ENCODE measurements at places on chromosomes 1 and 21. TPM values are rescaled to one million over a fixed set of nuclear protein-coding genes. Genes with fewer than 3 reads are reported as not detected.

- H3K4me3 ChIP-seq = no peak overlapping the region
- no peak for DNase-seq
- H3K4me1 ChIP-seq = no peaks in the 10 kb centered on the region
- peaks cover 3% of the 10 kb centered on the region for H3K36me3 ChIP-seq
- H3K27ac ChIP-seq = no peak overlapping the region
Measured at GRCh38 chr21:45199201-45199600, 88.5 kb downstream of the POFUT2 start.

- H3K27ac ChIP-seq = peak overlapping the region; percentile 94
- peak; percentile 34 for DNase-seq
- H3K4me1 ChIP-seq = peaks cover 5% of the 10 kb centered on the region
- H3K4me3 ChIP-seq = peak overlapping the region; percentile 84
- no peaks in the 10 kb centered on the region for H3K36me3 ChIP-seq
Measured at GRCh38 chr21:32770871-32771523, 558 bp downstream of the PAXBP1 start.

Gene ZBTB8A
- total RNA-seq = 9.6 TPM

- H3K36me3 ChIP-seq = peaks cover 6% of the 10 kb centered on the region
- no peak for DNase-seq
- no peak overlapping the region for H3K27ac ChIP-seq
Measured at GRCh38 chr1:15718199-15718601, 17.9 kb upstream of the SLC25A34 start.

DNA sequence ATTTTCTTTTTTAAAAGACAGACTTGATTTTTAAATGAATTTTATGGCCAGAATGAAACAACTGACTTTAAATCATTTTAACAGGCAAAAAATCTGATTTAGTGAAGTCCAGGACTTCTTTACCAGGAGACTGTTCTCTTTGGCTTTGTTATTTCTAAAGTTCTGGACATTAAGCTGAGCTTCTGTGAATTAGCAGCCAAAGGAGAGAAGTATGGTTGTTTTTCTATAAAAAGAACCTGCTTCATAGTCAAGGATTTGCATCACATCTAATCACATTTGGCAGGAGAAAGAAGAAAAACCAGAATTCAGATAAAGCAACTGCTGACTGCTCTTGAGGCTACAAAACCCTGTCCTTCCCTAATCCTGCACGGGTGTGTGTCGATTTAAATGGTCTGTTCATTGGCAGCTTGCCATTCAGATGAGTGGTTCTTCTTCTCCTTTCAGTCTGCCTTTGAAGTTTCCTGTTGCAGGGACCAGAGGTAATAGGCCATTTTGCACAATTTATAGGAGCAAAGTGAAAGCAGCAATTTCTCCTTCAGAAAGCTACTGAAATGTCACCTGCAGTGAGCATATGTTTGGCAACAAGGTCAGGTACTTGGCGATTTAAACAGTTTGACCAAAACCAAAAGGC lies 215.4 kb downstream of the OLFM3 start:
- H3K27me3 ChIP-seq = no peaks in the 10 kb centered on the region
- no peaks in the 10 kb centered on the region for H3K4me1 ChIP-seq
- no peak overlapping the region for H3K4me3 ChIP-seq
- no peaks in the 10 kb centered on the region for H3K36me3 ChIP-seq
- no peak for DNase-seq

DNA sequence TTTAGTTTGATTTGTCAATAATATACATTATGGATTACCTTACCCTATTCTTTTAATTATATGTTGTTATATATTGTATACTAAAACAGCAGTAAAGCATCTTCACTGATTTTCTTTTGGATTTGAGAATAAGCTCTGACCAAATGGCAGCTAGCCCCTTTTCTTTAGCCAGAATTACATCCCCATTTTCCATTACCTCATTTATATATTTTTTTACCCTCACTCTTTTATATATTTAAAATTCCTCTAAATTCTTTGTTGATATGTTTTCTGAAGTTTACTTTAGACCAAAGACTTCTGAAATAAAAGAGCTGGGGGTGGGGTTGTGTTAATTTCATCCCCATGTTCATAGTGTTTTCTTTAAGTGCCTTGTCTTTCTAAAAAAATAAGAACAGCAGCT lies 24.6 kb downstream of the ANGPTL1 start:
- no peak overlapping the region for H3K27ac ChIP-seq
- H3K27me3 ChIP-seq = no peaks in the 10 kb centered on the region
- H3K36me3 ChIP-seq = no peaks in the 10 kb centered on the region
- H3K4me1 ChIP-seq = no peaks in the 10 kb centered on the region

Gene BCL2L15
- 0.44 TPM for total RNA-seq

Gene CATSPER4
- total RNA-seq = not detected

Gene CTSK
- 204 TPM for total RNA-seq

DNA sequence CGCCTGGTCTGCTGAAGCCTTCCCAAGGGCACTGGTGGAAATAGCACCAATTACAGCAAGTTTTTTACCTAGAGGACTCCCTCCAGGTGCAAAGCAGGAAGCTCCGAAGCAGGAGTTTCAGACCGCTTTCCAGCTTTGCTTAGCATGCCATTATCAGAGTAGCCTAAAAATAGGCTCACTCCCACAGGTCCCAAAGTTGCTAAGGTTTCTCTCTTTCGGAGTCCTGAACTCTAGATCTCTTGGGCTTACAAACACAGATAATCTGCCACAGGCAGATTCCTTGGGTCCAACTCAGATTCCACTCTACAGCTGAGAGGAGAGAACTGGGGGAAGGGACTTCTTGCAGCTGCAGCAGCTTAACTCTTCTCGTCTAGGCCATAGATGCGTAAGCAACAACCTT lies 22.5 kb downstream of the ZMYND12 start:
- no peak overlapping the region for H3K4me3 ChIP-seq
- no peaks in the 10 kb centered on the region for H3K36me3 ChIP-seq
- no peak for DNase-seq
- H3K4me1 ChIP-seq = no peaks in the 10 kb centered on the region
- H3K27ac ChIP-seq = no peak overlapping the region
- no peaks in the 10 kb centered on the region for H3K27me3 ChIP-seq

GRCh38 chr1:37161171-37161570 lies 126.9 kb upstream of the GRIK3 start:
- H3K4me1 ChIP-seq = no peaks in the 10 kb centered on the region
- no peaks in the 10 kb centered on the region for H3K27me3 ChIP-seq
- no peak for DNase-seq
- H3K4me3 ChIP-seq = no peak overlapping the region

DNA sequence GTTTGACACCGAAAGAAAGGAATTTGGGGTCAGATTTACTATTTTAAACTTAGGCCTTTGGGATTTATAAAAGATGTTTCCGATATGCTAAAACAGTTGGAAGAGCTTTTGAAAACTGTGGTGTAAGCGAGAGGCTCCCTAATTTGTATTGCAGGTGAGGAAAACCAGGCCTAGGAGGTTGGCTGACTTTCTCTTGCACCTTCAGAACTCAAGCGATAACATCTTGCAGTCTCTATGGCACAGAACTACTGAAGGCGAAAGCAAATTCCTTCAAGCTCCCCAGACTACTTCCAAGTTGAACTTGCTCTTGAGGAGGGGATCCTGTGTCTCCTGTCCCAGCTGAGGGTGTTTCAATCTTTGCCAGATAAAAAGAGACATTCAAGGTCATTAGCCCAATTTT lies 685.7 kb downstream of the ADGRL2 start:
- no peak for DNase-seq
- no peaks in the 10 kb centered on the region for H3K36me3 ChIP-seq
- H3K27ac ChIP-seq = no peak overlapping the region
- no peak overlapping the region for H3K4me3 ChIP-seq
- no peaks in the 10 kb centered on the region for H3K27me3 ChIP-seq
- H3K4me1 ChIP-seq = no peaks in the 10 kb centered on the region

Gene TMOD4
- total RNA-seq = not detected

Gene CFHR3
- total RNA-seq = not detected

GRCh38 chr21:27057997-27058396 lies 91.1 kb upstream of the ADAMTS5 start:
- no peaks in the 10 kb centered on the region for H3K36me3 ChIP-seq
- H3K27ac ChIP-seq = no peak overlapping the region
- DNase-seq = no peak

DNA sequence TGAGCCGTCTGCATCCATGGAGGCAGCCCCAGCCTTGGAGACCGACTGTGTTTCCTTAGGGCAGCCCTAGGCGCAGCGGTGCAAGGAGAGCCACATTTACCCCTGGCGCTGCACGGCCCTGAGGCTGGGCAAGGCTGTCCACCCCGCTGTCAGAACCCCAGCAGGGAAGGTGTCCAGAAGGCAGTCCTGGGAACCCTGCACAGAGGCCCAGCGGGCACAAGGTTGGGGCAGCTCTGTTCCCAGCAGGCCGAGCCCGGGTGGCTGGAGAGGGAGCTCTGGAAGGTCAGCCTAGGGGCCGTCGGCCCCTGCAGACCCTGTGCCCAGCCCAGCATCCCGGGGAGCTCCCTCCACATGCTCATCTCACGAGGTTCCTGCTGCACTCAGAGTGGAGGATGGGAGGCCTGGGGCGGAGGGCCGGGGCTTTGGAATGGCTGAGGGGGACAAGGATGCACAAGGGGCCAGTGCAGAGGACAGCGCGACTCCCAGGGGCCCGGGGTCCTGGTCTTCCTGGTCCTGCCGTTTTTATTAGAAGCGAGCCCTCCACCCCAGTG lies 19.9 kb upstream of the SAMD11 start:
- DNase-seq = no peak
- H3K4me3 ChIP-seq = peak overlapping the region; percentile 31
- no peaks in the 10 kb centered on the region for H3K4me1 ChIP-seq
- no peak overlapping the region for H3K27ac ChIP-seq
- H3K36me3 ChIP-seq = no peaks in the 10 kb centered on the region

Gene FMO1
- 9.4 TPM for total RNA-seq

DNA sequence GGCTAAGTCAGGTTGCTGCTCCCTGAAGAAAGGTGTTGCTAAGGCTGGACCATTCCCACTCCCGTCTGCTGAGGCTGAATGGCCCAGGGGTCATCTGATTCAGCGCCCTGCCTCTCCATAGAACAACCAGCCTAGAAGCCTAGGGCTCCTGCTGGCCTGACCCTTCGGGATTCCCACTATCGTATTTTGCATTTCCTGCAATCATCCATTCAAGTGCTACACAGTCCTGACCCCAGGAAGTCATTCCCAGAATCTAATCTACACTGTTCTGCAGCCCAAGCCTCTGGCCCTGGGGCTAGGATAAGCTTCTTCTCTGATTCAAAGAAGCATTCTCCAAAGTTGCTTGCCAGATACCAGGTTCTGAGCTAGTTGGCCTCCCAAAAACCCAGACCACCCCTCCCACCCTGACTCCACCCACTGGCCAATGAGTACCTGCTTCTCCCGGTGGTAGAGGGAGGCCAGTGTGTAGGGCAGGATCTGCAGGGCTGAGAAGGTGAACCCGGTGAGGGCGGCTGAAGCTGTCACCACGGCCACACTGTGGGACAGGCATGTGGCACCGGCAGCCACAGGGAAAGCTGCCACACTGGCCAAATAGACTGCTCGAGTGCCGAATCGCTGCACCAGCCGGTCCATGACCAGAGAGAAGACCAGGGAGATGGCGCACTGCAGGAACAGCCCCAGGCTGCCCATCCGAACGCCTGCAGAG lies 18.7 kb downstream of the SLC45A3 start:
- no peak for DNase-seq
- no peak overlapping the region for H3K4me3 ChIP-seq
- no peaks in the 10 kb centered on the region for H3K27me3 ChIP-seq

- H3K36me3 ChIP-seq = no peaks in the 10 kb centered on the region
- no peaks in the 10 kb centered on the region for H3K27me3 ChIP-seq
- no peak overlapping the region for H3K4me3 ChIP-seq
- no peak overlapping the region for H3K27ac ChIP-seq
Measured at GRCh38 chr1:234310460-234310817, 62.8 kb upstream of the COA6 start.

DNA sequence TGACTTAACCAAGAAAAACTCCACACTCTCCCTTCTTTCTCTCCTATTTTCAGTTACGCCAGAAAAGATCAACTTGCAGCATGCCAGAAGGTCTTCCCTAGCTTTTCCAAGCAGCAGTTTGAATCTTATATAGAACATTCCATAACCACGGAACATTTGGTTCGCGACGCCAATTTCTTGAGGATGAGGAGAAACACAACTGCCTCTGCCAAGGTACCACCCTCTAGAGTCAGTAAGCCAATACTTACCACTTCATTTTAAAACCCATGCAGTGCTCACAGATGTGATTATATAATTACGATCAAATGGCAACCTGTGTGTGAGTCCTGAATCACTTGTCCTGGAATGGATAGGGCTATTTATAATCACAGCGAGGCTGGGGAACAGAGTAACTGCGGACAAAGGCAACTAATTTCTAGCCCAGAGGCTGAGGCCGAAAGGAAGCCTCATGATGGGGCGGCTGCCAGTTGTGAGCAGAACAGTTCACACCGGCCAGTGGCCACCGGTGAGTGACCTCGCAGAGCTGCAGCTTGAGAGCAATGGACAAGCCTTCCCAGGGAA lies 43.2 kb upstream of the BACE2 start:
- H3K4me1 ChIP-seq = no peaks in the 10 kb centered on the region
- no peak overlapping the region for H3K4me3 ChIP-seq
- H3K27me3 ChIP-seq = no peaks in the 10 kb centered on the region
- peak overlapping the region; percentile 75 for H3K27ac ChIP-seq
